ENCODE measurements at places on chromosomes 1 and 21. TPM values are rescaled to one million over a fixed set of nuclear protein-coding genes. Genes with fewer than 3 reads are reported as not detected.

- DNase-seq = no peak
These were observed 6.5 kb downstream of the PODN start for GRCh38 chr1:53068314-53069099.

- DNase-seq = no peak
These were observed 184.5 kb downstream of the CHRM3 start for GRCh38 chr1:239570878-239571277.

- peak; percentile 68 for DNase-seq
These were observed 22.3 kb upstream of the PEX19 start for GRCh38 chr1:160307118-160307791.

- DNase-seq = no peak
These were observed 31.9 kb downstream of the WNT9A start for GRCh38 chr1:227915564-227916553.

GRCh38 chr1:64745181-64745985 is 508 bp downstream of the RAVER2 start:
- DNase-seq = peak; percentile 41

Gene OR2AK2
- total RNA-seq = 0.39 TPM

Gene CFHR2
- not detected for total RNA-seq

GRCh38 chr1:234368320-234369032 is 4.8 kb upstream of the COA6 start:
- DNase-seq = no peak

Gene TSPEAR
- total RNA-seq = not detected

Gene OR10J1
- not detected for total RNA-seq

GRCh38 chr1:107897438-107898345 is 67.3 kb downstream of the VAV3 start:
- DNase-seq = peak; percentile 86

Gene TTC39A
- not detected for total RNA-seq

Gene TSPAN1
- not detected for total RNA-seq

DNA sequence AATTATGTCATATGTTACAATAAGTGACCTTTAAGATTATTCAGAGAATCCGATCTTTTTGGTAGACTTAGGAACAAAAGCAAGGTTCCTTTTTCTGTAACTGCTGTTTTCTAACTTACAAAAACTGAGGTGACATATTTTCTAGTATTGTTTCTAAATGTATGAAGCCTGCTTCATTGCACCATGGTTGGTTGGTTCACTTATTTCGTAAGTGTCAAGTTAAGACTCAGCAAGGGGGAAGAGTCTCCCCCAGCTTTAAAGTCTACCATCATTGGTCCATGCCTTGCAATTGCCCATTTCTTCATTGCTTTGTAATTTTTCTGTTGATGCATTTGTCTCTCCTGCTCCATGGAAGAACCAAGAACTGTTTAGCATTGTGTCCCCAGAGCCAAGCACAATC is 136.9 kb downstream of the DISC1 start:
- DNase-seq = no peak

- DNase-seq = no peak
These were observed 85.2 kb upstream of the ADAM30 start for GRCh38 chr1:119981496-119981895.

Gene GPR3
- not detected for total RNA-seq

Gene SPOCD1
- not detected for total RNA-seq

All from B cell (primary cell).